Activated CD8-positive, alpha-beta memory T cell treated with anti-CD3 and anti-CD28 coated beads for 1 hour (primary cell): ENCODE measurements at places on chromosomes 3 and 15.

GRCh38 chr3:8451696-8452095, 49.9 kb upstream of the LMCD1 start:
- DNase-seq: no peak

- no peak for DNase-seq
Measured at GRCh38 chr3:32577581-32578556, 7.2 kb upstream of the DYNC1LI1 start.

DNA sequence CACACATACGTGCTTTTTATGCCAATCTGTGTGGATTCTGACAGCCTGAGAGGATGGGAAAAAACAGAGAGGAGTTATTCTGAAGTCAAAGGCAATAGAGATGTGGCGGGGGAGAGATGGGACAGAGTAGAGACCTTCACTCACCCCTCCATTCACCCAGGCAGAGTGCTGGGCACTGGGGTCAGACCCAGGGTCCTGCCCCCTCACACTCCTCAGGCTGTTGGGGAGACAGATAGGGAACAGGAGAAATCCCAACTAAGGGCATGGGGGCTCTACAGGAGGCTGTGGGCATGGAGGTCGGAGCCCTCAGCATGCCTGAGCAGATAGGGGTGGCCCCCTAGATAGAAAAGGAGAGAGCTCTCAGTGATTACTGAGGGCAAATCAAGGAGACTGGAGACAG, 30.3 kb downstream of the SLC22A14 start:
- no peak for DNase-seq

DNA sequence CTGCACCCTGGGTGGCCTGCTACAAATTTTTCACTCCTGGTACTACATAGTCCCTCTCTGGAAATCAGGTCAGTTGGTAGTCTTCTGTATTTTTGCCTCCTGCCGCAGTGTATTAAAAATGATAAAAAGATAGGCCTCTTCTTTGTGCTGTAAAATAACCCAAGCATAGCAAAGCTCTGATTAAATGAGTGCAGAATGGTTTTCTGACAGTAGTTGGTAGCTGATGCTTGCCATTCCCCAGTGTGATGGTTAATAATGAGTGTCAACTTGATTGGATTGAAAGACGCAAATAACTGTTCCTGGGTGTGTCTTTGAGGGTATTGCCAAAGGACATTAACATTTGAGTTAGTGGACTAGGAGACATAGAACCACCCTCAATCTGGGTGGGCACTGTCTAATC, 264.4 kb upstream of the ZNF717 start:
- DNase-seq: no peak

DNA sequence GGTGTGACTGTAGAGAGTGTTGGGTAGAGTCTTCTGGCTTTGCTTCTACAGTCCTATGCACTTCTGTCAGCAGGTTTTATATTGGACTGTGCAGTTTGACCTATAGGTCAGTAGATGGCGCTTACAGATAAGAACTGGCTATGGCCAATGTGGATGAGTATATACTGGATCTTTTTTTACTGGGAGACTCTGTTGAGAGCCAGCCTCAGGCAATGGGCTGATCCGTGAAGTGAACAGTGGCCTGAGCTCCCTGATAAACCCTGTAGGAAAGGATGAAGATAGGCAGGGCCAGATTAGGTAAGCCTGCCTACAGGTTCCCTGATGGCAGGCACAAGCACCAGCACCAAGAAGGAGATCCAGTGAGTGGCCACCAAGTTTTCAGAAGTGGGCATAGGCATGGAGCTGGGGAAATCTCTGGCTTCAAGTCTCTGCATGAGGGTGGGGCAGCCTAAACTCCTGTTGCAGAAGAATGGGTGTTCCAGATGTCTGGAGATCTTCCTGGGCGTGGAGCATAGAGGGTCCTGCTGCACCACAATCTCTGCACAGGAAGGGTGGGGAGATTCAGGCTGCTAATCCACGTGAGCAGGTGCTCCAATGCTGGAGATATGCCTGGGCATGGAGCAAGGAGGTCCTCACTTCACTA, 326.0 kb upstream of the SGO1 start:
- no peak for DNase-seq

- DNase-seq: no peak
Measured at GRCh38 chr3:13214847-13215472, 141.7 kb upstream of the IQSEC1 start.

DNA sequence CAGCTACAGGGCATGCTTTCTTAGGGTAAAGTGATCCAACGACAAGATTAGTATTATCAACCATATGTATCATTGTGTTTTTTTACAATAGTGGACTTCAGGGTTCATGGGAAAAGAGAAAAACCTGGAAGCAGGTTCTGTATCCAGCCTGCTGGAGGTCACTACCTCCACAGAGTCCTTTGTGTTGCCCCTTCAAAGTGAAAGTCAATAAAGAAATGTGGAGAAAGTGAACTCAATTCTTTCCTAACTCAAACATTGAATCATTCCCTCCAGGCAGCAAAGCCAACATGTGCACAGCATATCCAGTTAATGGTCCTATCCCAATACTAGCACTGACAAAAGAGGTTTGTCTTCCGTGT, 45.4 kb downstream of the FGF7 start:
- DNase-seq: no peak

GRCh38 chr3:160665231-160665630, 11.7 kb upstream of the ARL14 start:
- DNase-seq: no peak

DNA sequence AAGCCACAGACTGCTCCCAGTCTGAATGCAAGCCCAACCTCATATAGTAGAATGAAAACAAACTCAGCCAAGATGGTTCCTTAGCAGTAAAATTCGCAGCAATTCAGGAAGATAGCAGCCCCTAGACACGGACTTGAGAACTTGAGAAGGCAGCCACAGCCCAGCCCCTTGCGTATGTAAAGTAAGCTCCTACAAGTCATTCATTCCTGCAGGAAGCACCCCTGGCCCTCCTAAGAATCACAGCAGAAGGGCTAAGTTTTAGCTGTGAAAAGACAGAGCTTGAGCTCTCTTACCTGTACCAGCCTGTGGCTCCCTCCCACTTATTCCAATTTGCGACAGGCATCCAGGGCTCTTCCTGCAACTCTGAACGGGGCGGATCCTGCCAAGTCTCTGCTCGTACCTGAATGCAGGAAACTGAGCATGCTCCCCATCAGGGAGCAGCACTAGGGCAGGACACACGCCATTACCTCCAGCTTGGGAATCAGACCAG, 136.4 kb downstream of the MAGI1 start:
- no peak for DNase-seq

GRCh38 chr3:142270407-142270806, 45.0 kb upstream of the GK5 start:
- no peak for DNase-seq

GRCh38 chr3:14806641-14807263, 12.0 kb upstream of the FGD5 start:
- no peak for DNase-seq

DNA sequence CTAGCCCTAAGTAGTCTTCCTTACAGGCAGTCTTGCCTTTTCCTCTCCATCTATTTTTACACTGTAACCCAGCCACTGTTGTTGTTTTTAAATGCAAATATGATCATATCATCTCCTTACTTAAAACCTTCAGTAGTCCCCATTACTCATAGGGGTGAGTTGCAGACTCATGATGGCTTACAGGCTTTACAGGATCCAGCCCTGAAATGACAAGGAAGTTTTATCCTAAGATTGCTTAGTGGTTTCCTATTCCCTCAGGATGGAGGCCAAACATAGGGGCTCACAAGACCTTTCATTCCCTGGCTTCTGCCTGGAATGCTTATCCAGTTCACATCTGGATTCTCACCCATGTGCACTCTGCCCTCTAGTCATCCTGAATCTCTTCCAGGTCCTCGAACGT, 27.7 kb upstream of the PCOLCE2 start:
- DNase-seq: no peak

GRCh38 chr15:39226169-39226937, 354.5 kb upstream of the THBS1 start:
- DNase-seq: no peak

DNA sequence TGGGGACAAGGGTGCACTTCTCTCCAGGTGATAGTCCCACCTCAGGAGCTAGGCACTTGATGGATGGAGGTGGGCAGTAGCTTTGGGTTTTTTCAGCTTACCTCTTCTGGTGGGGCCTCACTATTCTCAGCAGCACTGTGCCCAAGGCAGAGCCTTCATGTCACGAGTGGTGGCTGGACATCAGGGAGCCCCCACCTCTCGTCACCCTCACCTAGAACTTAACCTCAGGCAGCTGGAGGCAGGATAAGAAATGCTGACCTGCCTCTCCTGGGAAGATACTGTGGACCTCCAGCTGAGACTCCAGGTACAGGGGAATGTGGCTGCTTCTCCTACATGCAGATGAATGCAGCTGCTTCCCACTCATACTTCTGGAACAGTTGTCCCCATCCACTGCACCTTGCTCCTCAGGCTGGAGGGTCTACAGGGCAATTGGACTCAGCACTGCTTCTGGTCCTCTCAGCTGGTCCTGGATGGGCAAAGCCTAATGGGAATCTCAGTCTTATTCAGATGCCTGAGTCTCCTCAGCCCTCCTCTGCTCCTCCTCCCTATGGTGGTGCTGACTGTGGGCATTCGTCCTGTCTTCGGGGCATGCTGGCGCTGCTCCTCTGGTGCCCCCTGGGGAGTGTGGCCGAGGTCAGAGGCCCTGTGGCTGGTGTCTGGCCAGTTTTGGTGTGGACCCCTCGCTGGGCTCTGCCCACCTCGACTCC, 129.9 kb downstream of the KLF13 start:
- DNase-seq: no peak

GRCh38 chr15:83194528-83194927, 13.1 kb downstream of the HDGFL3 start:
- DNase-seq: no peak

DNA sequence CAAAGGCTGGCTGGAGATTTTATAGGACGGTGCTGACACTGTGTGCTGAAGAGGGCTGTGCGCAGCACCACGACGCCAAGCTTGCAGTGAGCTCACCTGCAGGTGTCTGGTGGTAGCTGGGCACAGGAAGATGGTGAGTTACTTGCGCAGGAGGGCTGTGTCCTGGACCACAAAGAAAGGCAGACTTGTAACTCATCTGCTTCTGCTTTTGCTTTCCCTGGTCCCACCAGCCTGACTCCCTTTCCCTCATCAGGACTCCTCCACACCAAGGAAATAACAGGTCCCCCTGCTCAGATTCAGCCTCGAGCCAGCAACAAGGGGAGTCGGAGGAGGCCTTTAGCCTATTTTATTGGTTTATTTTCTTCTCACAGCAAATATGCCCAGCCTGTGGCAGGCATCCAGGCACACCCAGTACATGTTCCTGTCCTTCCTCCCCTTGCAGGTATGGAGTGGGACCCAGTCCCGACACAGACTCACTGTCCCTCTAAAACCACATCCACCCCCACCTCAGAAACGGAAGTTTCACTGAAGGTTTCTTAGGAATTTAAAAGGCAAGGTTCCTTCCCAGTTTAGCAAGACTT, 35.6 kb upstream of the FLNB start:
- DNase-seq: no peak

GRCh38 chr3:177426878-177427495, 229.7 kb upstream of the TBL1XR1 start:
- no peak for DNase-seq

GRCh38 chr15:79190093-79190492, 92.4 kb upstream of the ANKRD34C start:
- DNase-seq: no peak

DNA sequence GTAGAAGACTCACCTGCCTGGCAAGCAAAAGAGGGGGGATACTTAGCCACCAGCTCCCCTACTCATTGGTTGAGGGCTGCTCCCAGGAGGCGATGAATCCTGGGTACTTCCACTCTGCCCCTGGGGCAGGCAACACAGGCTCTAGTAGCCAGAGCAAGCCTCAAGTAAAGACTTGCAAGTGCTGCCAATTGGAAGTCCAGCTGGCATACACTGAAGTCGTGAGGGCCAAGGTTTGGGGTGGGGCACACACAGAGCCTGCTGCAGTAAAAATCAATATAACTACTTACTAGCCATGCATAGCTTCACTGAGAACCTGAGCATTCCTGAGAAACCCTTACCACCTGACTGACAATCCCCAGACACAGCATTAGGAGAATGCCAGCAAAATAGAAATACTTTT, 123.0 kb upstream of the EIF1B start:
- DNase-seq: no peak

DNA sequence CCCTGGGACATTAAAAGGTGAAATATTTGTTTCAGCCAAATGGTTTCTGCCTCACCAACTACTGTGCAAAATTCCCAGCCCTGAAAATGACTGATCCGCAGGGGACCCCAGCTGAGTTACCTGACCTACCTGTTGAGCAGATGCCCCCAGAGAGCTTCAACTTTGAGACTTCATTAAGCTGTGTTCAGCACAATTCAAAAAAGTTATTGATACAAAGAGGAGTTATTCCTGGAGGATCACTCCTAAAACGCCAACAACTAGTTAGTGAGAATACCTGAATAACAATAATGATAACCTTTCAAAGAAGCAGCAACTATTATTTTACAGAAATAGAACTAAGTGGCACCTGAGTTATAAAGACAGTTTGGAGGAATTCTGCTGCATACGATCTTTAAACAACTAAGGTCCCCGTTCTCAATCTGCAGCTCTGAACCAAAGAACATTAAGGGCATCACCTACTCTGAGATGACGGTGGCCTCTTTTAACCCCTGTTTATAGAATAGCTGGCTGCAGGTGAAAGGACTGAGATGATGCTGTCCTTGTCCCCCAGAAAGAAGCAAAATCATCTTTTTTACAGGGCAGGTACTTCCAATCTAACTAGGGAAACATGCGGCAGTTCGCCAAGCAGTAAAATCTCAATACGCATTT, 659 bp downstream of the GADL1 start:
- DNase-seq: no peak

- no peak for DNase-seq
Measured at GRCh38 chr3:161263057-161263456, 41.9 kb downstream of the NMD3 start.

DNA sequence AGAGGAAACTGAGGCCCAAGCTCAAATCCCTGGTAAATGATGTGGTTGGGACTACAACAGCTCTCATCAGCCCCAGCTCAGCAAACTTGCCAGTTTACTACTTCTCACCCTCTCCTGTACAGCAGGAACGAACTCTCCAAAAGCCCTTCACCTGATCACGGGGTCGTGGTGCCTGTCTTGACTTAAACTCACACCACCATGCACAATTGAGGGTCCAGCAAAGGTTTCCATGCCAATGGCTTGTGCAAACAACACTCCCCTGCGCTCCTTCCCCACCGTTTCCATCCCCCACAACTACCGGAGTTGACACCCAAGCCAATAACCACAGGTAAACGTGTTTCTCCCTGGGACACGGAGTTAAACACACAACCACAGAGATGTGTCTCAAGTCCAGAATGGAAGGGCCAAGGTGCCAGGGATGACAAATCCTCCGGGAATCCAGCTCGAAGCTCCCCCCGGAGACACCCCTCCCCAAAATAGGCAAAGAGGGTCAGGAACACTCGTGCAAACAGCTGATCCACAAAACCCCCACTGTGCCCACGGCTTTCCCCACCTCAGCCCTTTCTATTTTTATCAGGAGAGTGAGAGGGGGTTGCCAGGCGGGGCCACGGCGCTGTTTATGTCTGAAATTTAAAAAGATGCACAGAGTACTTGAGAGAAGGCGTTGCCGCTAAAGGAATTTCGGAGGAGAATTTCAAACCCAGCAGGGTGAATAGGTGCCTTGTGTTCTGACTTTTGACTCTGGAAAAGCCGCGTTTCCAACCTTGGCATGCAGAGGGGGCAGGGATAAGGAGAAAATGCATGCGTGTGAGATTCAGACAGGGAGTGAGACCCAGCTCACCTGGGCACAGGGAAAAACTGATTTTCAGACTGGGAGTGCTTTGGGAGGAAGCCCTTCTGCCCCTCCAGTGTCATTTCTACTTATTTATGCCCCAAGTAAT, 10.6 kb upstream of the ACAN start:
- no peak for DNase-seq

- peak; percentile 12 for DNase-seq
Measured at GRCh38 chr15:74322558-74323180, 44.8 kb downstream of the CYP11A1 start.

- no peak for DNase-seq
Measured at GRCh38 chr15:75651810-75652543, 4.3 kb downstream of the SNX33 start.
